NCI-H1930 (cell line): ENCODE measurements at places on chromosomes 12 and 14.

GRCh38 chr14:105738638-105739037 is 212.3 kb downstream of the TMEM121 start:
- DNase-seq = no peak

DNA sequence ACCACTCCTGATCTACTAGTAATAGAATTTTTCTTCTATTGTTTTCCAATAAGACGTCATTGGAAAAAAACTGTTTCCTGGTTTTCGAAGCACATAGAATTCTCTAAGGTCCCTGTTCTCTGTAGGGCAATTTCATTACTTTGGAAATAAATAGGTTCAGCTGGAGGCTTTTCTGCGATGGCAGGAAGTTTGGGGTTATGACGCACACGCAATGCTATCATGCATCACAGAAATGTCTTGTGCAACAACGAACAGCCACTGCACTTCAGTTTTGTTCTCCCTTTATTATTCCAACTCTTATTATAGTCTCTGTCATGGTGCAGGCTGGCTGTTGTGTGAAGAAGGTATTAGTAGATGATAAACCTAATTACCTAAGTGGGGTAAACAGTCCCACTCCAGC is 59.0 kb downstream of the KCNK10 start:
- DNase-seq = peak; percentile 65

DNA sequence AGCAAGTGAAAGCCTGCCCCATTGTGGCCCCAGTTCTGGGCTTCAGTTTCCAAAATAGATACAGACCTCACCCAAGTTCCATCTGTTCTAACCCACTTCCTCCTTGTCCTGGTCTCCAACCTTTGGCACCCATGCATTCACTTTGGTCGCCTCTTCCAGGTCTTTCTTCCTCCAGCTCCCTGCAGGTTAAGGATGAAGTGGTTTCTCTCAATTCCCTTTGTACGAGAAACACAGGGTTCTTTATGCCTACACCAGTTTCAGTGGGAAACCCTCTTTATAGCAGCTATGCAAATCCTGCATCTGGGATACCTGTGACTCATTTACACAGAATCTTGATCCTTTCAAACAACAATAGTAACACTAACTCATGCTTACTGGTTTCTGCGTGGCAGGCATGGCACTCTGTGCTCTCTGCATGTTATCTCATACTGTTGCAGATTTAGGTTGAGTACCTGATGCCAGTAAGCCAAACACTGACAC is 110.6 kb upstream of the AMIGO2 start:
- no peak for DNase-seq

- DNase-seq = no peak
These were observed 36.7 kb downstream of the TMEM116 start for GRCh38 chr12:111976291-111976690.

- DNase-seq = peak; percentile 8
These were observed 56.3 kb downstream of the FGD4 start for GRCh38 chr12:32455607-32456071.

DNA sequence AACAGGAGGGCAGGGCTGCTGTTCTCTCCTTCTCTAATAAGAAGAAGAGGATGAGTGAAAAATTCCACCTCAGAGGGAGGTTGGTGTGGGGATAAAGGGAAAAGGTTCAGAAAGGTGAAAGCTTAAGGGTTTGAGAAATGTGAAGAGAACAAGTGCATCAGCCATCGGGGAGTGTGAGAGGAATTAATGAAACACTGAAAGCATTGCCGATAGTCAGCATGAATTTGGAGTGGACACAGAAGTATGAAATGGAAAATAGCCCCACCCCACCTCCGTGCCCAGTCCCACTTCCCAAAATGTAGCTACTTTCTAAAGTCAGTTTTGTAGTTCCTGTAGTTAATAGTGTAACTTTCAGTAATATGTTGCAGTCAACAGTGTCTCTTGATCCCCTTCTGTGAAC is 33.4 kb downstream of the DIP2B start:
- no peak for DNase-seq

DNA sequence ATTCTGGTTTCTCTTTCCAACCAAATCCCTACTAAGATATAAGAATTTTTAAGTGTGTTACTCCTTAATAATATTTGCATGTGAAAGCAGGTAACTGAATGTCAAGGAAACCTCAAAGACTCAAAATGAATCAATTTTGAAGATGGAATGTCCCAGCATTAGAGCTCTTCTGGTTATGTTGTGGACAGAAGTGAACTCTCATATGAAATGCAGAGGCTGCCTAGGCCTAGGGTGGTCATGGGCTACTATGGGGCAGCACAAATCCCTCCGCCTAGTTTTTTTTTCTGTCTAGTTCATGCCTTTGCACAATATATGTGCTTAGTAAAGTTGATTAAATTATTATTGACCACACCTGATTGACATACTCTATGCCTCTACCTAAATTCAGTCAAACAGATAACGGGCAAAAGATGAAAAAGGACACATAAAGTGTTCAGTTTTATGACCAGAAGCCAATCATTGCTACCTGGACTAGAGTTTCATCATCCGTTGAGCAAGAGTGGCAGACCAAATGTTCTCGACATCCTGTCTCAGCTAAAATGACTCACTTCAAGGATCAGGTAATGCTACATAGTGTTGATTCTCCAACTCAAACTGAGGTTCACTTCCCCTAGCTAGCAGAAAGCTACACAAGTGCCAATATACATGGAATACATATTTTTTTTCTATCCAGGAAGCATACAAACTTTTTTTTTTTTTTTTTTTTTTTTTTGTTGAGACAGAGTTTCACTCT is 1211.4 kb downstream of the VRK1 start:
- DNase-seq = no peak

DNA sequence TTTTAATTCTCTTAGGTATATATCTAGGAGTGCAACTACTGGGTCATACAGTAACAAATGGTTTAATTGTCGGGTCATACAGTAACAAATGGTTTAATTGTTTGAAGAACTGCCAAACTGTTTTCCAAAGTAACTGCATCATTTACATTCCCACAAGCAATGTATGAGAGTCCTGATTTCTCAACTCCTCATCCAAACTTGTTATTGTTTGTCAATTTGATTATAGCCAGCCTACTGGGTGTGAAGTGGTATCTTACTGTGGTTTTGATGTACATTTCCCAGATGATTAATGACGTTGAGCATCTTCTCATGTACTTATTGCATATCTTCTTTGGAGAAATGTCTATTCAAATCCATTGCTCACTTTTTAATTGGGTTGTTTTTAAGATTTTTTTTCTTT is 67.6 kb upstream of the CFL2 start:
- no peak for DNase-seq

GRCh38 chr12:109763201-109763841 is 49.7 kb downstream of the FAM222A start:
- DNase-seq = no peak
